ENCODE measurements at places on chromosomes 16 and 17.

DNA sequence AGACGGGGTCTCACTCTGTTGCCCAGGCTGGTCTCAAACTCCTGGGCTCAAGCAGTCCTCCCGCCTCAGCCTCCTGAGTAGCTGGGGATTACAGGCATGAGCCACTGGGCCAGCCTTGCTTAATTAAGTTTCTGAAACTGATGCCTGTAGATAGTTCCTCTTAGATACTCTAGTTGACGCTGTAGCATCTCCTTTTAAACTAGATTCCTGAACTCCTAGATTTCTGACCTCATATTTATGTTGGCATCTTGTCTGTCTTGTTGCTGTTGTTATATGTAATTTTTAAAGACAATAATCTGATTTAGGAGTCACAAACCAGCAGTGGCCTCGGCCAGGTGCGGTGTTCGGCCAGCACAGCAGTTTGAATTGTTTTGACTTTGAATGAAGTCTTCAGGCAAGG, 37.5 kb downstream of the DHRS7B start:
- no peak for DNase-seq

- peak; percentile 67 for DNase-seq
Observed at GRCh38 chr17:43389046-43389947, 9.5 kb upstream of the ARL4D start.

DNA sequence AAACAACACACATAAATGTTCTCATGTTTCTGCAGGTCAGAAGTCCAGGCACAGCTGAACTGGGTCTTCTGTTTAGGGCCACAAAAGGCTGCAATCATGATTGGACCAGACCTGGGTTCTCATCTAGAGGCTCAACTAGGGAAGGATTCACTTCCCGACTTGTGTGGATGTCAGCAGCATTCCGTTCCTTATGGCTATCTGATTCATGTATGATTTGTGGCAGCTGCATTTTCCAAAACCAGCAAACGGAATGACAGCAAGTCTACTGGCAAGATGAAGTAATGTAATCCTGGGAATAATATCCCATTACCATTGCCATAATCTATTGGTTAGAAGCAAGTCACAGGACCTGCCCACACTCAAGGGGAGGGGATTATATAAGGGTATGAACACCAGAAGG, 22.1 kb downstream of the CEP112 start:
- no peak for DNase-seq

- peak; percentile 43 for DNase-seq
Observed at GRCh38 chr16:54931120-54932014, 702 bp downstream of the IRX5 start.

DNA sequence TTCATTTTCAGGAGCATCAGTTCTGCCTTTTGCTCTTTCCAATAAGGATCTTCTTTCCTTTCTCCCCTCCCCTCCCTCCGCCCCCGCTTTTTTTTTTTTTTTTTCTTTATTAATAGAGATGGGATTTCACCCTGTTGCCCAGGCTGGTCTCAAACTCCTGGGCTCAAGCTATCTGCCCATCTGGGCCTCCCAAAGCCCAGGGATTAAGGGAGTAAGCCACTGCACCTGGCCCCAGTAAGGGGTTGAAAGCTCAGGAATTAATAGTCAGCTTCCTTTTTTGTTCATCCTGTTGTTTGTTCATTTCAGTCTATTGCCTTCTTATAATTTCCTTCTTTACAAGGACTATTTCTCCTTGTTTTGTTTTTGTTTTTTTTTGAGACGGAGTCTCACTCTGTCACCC, 7.9 kb upstream of the C17orf58 start:
- DNase-seq = no peak

GRCh38 chr16:48003206-48003907, 152.4 kb downstream of the ABCC12 start:
- no peak for DNase-seq

GRCh38 chr16:11565665-11566064, 21.1 kb downstream of the LITAF start:
- no peak for DNase-seq

- no peak for DNase-seq
Observed at GRCh38 chr16:52090080-52090479, 456.9 kb downstream of the TOX3 start.

DNA sequence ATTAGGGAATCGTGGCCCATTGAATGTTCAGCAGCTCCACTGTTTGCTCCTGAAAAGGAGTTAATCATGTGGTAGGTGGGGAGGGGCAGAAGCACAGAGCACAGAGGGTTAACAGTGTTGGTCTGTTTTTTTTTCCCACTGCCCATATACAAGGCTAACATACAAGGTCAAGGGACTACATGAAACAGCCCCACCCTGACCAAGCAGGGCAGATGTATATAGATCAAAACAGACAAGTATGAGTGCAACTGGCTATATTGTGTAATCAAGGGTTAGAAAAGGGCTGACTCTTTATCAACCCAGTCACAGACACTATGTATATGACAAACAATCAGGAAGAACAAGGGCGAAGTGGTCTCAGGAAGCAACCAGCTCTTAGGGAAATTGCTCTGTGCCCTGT, 186.6 kb upstream of the CDH11 start:
- DNase-seq = no peak

GRCh38 chr16:14496047-14496770, 133.9 kb downstream of the PARN start:
- no peak for DNase-seq

DNA sequence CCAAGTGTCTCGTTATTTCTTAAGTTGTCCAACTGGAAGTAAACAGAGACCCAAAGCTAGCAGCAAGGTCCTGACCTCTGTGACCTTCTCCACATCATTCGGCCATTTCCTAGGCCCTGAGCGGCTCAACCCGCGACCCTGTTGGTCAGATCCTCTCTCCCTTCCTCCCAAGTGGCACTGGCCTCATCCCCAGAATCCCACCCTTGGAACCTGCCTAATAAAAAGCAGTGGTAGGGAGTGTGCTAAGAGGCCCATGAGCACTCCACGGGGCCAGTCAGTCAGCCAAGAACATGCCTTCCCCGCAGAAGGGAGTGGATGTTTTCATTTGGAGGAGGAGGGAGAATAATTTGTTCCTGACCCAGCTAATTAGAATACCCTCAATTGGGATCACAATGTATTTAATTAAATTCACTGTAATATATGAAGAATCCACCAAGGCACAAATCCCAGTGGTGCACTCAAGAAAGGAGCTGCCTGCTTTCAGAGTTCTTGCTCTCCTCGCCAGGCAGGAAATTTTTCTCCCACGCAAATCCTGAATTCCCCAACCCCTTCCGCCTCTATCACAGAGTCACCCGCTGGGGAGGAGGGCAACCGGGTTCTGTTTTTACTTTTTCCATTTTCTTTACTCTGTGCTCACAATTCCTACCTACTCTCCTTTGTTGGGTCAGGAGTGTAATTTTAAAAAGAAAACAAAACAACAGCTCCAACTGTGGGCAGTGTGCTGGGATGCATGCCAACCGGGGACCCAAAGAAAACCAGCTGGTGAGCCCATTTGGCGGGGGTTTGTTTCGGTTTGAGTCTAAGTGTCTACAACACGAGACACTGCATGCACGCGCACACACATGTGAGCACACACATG, 153.4 kb downstream of the ZFHX3 start:
- DNase-seq = no peak

DNA sequence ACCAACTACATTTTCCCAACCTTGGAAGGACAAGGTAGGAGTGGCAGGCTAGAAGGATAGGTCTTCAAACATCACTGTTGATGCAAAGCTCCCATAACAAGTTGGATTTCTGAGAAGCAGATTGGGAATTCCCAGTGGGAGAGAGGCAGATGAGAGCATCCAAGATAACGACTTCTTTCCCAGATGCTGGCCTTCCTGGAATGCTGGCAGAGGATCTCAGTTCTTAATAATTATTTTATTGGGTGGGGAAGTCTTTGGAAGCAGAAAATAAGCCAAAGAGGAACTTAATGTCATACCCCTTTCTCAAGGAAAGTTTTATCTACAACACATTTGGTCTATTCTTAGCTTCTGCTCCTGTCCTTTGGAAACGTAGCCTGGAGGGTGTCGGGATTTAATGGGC, 64.5 kb downstream of the MPRIP start:
- no peak for DNase-seq

DNA sequence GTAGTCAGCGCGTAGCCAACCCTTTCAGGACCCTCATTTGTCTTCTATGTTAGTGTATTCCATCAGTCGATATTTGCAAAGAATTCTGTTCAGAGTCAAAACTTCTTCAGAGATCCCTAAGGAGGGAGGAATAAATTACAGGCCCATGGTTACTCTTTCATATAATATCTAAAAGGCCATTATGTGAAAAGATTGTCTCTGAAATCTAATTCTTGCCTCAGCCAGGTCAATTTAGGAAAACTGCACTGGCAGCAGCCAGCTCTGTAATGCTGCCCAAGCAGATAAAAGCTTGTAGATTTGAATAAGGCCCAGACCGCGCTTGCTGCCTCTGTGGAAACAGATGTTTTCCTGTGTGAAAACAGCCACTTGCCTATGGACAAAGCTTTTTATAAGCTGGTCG, 379.8 kb downstream of the CNTNAP4 start:
- DNase-seq = no peak

DNA sequence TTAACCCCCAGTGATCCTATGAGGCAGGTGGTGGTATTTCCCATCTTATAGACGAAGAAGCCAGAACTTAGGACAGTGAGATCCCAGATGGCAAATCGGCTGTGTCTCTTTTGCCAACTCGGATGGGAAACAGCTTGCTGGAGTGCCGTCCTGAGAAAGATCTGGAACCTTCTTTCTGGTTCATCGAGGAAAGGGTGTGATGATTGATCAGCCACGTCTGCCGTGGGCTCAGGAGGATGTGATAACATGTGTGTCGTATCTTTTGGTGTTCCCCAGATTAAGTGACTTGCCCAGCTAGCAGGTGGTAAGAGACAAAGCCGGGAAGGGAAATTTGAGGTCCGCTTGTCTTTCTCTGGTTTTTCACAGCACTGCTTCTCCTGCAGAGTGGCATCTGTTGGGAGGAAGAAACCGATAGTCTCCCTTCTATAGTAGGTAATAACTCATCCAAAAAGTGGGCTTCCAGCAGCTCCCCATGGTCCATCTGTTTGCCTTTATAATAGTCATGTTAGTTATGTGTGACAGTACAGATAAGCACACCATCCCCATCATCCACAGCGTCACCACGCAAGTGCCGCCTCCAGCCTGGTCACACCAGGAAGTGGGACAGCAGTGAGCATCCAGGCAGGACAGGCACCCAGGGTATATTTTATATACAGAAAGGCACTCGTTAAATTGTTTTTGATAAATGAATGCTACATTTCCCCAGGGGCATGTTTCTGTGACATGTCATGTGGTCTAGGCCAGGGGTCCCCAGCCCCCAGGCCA, 175.5 kb downstream of the KATNIP start:
- no peak for DNase-seq

DNA sequence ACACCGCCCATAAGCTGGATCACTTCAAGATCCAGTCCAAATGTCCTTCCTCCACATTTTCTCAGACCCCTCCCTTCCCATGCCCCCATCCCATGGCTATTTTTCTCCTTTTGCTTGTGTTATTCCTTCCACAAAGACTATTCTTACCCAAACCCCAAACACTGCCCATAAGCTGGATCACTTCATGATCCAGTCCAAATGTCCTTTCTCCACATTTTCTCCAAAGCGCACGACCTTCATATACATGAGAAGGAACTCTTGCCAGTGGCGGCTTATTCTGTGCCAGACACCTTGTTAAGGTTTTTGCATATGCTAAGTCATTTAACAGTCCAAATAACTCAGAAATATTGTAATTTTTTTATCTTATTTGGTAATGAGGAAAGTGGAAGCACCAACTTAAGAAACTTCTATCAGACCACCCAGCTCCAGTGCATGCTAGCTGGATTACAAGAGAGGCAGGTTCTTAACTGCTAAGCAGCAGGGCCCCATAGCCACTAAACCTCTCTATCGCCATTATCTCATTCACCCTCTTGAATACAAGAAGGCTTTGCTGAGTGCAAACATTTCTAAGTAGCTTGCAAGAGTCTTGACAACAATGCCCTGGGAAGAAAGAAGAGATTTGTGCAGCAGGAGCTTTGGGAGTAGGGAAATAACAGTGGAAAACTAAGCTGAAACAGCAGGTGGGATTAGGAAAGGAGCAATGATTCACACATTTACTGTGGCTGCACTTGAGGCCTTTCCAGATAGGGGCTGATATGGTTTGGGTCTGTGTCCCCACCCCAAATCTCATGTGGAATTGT, 428.2 kb upstream of the MAF start:
- DNase-seq = no peak

GRCh38 chr17:32701871-32702270, 175.1 kb downstream of the MYO1D start:
- no peak for DNase-seq

GRCh38 chr17:18045691-18046350, 6.6 kb downstream of the GID4 start:
- no peak for DNase-seq

- DNase-seq = no peak
Observed at GRCh38 chr17:12512694-12513355, 152.9 kb upstream of the MYOCD start.

DNA sequence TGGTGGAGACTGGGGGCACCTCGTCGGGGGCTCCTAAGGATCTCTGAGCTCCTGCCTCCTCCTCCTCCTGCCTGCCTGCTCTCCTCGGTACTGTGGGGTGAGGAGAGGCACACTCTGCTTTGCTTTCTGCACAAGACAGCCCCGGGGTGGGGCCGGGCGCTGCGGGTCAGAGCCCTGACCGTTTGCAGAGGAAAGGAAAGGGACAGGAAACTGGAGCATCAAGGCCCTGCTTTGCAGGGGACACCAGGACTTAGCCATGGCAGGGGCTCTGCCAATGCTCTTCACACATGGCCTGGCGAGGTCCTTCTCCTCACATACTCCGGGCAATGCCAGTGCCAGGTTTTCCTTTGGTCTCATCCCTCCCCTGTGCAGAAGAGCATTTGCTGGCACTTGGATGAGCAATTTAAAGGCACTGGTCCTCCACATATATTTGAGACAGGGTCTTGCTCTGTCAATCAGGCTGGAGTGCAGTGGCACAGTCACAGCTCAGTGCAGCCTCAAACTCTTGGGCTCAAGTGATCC, 23.8 kb upstream of the DOC2B start:
- DNase-seq = no peak

- DNase-seq = no peak
Observed at GRCh38 chr16:81838794-81839193, 59.7 kb downstream of the PLCG2 start.

GRCh38 chr16:67773099-67773498, 33.3 kb downstream of the RANBP10 start:
- no peak for DNase-seq

GRCh38 chr16:86062271-86062965, 163.5 kb downstream of the IRF8 start:
- DNase-seq = no peak

Measured in MM.1S (cell line).